ENCODE measurements at places on chromosomes 6 and 20.

GRCh38 chr20:48903705-48904104 lies 17.8 kb upstream of the ARFGEF2 start:
- no peak for DNase-seq

GRCh38 chr6:30913721-30914075 lies 340 bp upstream of the VARS2 start:
- DNase-seq: no peak

DNA sequence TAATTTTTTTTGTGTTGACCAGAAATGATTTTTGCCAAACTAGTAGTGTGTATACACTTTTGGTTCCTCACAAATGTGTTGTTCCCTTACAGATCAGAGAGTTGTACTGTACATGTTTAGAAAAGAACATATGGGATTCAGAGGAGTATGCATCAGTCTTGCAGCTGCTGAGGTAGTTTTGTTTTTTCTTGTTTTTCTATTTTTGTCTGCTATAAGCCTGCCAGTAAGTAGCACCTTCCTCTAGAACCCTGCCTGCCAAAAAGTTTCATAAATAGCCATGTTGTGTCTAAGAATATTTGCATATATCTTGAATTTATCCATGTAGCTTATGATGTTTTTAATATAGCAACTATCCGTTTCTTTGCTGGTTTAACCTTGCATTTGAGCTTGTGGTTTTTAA lies 46.4 kb downstream of the ORC3 start:
- no peak for DNase-seq

DNA sequence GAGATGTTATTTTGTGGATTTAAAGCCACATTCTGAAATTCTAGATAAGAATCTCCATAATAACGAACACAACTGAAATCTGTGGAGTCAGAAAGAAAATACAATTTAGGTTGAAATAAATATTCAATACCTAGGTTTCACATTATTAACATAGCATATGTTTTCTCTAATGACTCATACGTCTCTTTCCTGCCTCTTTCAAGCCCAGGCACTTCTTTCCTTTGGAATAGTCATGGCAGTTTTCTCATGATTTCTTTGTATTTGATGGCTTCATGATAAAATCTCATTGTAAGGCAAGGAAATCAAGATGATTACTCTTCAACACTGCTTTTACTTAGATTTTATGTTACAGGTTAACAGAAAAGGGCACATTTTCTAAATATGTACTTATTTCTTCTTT lies 803.7 kb downstream of the PHF3 start:
- DNase-seq: no peak

DNA sequence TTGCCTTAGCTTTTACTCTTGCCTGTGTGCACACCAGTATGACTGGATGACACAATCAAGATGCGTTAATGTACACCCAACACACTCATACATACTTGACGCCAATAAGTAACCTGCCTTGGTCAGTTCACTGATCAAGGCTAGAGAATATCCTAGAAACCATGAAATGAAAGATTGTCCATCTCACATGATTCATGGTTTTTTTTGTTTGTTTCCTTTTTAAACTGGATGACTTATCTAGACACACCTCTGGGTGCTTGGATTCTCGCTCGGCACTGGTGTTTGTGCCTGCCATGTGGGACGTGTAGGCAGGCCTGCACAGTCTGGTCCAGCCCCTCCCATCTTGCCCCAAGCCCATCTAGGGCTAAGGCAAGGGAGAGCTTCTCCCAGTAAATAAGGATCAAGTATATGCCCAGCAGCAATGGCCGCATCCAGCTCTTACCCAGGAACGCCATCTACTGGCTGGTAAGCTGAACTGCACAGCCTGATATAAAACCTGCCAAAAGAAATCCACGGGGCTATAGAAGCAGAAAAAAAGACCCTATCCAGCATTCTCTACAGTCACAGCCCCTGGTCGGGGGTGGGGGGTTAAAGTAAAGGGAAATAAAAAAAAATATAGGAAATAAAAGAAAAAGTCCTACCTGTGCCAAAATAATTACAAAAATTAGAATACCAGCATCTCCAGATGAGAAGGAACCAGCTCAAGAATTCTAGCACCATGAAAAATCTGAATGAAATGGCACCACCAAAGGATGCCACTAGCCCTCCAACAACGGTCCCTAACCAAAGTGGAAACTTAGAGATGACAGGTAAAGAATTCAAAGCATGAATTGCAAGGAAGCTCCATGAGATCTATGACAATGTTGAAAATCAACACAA lies 73.3 kb downstream of the OTOR start:
- DNase-seq: no peak

Data from hypothalamus (tissue), 51 donors.